ENCODE measurements at places on chromosomes 16 and 17.

DNA sequence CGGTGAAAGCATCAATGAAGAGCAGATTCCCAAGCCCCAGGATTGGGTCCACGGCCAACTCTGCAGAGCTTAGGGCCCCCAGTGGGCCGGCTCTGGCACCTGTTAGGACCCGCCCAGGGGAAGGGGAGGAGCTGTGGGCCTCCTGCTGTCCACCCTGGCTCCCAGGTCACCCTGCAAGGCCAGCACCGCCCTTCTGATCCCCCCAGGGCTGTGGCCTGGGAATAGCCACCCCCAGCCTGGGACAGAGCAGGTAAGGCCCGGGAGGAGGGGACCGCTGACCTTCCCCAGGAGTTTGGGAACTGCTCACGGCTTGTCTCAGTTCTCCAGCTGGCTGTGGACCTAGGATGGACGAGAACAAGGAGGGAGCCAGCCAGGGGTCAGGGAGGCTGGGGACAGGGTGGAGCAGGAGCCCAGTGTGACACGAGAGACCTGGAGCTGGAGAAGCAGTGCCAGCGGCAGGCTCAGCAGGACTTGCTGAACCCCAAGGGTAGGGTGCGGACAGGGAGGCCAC is 39.3 kb upstream of the SLC38A10 start:
- no peak for DNase-seq

DNA sequence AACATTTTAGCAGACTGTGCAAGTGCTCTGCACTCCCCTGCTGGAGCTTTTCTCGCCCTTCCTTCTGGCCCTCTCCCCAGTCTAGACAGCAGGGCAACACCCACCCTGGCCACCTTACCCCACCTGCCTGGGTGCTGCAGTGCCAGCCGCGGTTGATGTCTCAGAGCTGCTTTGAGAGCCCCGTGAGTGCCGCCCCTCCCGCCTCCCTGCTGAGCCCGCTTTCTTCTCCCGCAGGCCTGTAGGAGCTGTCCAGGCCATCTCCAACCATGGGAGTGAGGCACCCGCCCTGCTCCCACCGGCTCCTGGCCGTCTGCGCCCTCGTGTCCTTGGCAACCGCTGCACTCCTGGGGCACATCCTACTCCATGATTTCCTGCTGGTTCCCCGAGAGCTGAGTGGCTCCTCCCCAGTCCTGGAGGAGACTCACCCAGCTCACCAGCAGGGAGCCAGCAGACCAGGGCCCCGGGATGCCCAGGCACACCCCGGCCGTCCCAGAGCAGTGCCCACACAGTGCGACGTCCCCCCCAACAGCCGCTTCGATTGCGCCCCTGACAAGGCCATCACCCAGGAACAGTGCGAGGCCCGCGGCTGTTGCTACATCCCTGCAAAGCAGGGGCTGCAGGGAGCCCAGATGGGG is 3.1 kb downstream of the GAA start:
- no peak for DNase-seq

DNA sequence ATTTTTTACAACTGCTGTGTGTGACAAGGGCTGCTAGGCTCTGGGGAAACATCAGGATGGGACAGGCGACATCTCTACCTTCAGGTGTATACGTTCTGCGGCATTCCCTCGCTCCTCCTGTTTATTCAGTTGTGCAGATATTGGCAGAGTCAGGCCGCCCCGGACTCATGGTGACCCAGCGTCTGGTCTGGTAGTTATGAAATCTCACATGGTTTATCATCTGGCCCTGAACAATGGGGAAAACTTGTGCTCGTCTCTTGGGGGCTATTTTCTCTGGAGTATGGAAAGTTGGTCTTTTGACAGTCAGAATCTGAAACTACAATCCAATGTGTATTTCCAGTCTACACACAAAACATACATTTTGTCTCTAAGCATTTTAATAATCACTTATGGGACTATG is 3.3 kb downstream of the MARCHF10 start:
- DNase-seq = no peak

GRCh38 chr17:47295037-47295873 is 28.5 kb upstream of the EFCAB13 start:
- DNase-seq = no peak

DNA sequence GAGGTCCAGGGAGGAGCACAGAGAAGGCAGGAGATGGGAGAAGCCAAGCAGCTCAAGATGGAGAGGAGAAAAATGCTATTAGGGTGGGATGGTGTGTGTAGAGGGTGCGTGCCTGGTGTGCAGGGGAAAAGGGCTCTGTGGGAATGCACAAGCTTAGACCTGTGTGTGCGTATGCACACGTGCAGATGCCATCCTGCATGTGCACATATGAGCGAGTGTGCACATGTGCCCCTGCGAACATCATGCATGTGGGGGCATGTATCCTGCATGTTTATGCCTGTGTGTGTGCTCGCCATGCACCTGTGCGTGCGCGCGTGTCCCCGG is 438 bp upstream of the KCNJ12 start:
- DNase-seq = no peak

DNA sequence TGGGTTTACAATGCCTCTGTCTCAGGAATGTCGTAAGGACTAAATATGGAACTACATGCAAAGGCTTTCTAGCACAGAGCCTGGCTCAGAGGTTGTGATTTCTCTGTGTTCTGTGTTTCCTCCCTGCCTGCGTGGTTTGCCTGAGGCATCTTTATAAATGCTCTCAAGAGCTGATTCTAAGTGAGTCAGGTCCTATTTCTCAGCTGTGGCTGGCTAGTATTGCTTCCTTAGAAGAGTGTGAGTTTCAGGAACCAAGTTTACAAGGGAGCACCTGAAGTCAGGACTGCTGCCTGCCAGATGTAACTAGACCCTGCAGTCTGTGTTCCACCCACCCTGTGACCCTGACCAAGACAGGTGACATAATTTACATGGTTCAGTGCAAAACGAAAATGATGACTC is 8.0 kb upstream of the CCL1 start:
- DNase-seq = no peak

GRCh38 chr17:42097691-42098631 is at the start of gene ZNF385C:
Gene ZNF385C (minus strand): TSS chr17:42098473. CDS start chr17:42063056, 35,417 bp downstream.
- no peak for DNase-seq

GRCh38 chr17:4940555-4941318 is 669 bp downstream of the RNF167 start:
- no peak for DNase-seq

DNA sequence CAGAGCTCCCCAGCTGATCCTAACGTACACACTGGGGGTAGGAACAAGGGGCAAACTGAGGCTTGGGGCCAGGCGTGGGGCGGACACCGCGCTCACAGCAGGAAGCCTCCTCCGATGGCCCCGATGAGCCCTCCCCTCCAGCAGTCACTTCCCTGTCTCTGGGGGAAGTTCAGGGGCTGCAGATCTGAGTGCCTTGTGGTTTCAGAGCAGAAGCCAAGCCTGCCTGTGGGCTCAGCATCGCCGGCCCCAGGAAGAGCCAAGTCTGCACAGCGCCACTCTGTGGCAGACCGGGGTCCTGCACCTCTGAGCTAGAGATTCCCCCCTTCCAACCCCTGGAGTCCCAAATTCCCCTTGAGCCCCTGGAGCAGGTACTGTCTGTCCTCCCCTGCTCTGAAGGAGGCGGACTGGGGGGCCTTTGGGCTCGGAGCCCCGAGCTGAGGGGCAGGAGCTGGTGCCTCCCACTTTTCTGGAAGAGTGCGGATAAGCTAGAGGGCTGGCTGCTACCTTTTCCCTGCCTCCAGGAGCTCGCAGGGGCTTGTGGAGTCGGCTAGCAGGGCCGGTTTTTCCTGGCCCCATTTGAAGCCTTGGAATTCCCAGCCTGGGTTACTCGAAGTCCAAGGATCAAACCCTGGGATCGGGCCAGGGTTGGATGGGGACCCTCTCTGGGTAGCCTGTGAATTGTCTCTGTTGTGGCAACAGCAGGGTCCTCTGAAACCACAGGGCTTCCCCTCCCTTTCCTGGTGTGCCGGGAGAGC is 2.9 kb downstream of the GSE1 start:
- DNase-seq = peak; percentile 6

- DNase-seq = no peak
These were observed 120.6 kb upstream of the KCNJ16 start for GRCh38 chr17:69954241-69954925.

DNA sequence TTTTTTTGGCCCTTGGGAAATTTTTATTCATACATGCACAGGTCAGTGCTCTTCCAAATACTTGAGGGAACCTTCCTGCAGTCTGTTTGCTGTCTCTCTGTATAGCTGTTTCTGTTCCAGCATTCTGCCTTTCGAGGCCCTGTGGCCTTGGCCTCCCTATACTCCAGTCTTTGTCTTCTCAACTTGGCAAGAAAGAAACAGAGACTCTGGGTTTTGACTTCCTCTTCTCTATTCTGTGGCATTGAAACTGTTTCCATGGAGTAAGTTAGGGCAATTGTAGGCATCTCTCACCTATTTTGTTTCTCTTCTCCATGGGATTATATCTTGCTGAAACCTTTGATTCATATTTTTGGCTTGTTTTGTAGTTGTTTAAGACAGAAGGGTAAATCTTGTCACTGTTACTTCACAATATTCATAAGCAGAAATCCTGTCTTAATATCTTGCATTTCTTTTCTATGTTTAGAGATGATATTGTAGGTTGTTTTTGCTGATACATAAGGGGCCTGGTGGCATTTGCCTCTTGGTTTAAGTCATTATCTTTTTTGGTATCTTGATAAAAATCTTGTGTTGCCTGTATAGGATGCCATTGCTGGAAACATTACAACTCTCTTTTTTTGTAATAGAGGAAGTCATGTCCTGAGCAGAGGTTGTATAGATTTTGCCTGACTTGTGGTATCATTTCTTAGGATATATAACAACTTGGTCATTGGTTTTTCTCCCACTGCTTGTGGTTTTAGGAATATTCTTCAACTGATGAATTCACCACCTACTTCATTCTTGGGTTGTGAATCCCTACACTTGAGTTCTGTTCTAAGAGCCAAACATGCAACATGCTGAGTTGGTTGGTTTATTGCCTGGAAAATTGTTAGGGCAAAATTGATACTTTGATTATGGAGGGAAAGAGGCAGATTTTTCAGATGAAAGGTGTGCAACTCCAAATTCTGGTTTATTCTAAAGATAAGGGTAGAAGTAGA is 168.6 kb downstream of the FTO start:
- DNase-seq = no peak

GRCh38 chr17:50891577-50891989 is 25.4 kb upstream of the TOB1 start:
- DNase-seq = no peak

DNA sequence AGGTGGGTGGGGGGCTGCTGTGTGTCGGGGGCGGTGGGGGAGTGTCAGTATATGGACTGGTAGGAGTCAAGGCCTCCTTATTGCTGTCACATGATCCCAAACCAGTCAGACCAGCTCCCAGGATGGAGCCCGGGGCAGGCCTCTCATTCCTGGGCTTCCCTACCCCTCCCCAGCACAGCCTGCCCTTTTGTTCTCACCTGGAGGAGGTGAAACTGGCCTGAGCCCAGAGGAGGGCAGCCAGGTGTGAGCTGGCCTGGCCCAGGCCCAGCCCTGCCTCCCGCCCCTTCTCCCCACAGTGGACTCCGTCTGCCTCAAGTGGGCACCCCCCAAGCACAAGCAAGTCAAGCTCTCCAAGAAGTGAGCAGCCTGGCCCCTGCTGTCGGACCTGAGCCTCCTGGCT is 4.6 kb downstream of the PRSS8 start:
- DNase-seq = no peak

- DNase-seq = no peak
These were observed 45.9 kb downstream of the MAPT start for GRCh38 chr17:45940293-45940692.

DNA sequence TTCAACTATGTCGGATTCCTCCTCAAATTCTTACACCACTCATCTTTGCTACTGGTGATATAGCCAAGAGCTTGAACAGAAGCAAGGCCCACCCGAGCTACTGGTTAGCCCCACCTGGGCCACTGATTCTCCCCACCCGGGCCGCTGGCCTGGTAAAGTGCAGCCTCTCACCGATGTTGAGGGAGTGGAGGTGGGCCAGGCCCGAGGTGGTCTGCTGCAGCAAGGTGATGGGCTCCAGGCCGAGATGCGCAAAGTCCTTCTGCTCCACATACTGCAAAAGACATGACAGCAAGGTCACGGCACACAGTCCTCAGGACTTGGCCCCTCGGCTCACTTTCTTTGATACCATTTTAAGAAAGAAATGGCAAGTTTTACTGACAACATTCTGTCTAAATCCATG is 32.7 kb upstream of the ICAM2 start:
- DNase-seq = no peak
